ENCODE measurements at places on chromosomes 3 and 15.

- DNase-seq: no peak
Measured at GRCh38 chr3:143122608-143123352, 3.2 kb downstream of the CHST2 start.

DNA sequence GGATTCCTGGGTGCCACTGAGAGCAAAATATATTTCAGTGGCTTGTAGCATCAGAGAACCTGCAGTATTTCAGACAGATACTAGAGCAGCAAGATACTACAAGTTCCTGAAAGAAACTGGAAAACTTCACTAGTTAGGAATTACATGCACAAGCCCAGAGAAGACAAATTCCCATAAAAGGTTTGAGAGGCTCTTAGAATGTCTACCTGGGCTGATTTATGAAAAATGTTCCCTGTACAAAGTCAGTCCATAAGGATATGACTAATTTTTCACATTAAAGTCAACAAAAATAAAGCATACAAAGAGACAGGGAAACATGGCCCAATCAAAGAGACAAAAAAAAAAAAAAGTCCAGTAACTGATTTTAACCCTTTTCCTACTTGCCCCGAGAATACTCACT, 302.6 kb downstream of the POLQ start:
- no peak for DNase-seq

DNA sequence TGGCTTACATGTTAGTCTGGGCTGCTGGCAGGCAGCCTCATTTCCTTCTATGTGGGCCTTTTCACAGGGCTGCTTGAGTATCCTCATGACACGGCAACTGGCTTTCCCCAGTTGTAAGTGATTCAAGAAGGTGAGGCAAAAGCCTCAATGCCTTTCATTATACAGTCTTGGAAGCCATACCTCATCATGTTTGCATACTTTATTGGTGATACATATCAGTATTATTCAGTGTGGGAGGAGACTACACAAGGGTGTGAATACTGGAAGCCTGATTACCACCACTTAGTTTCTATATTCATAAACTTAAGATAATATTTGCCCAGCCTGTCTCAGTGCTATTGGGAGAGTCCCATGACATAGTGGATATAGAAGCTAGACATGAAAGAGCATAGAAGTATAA, 346.8 kb downstream of the SOX2 start:
- DNase-seq: no peak

GRCh38 chr3:134339331-134339730, 34.9 kb downstream of the AMOTL2 start:
- no peak for DNase-seq

DNA sequence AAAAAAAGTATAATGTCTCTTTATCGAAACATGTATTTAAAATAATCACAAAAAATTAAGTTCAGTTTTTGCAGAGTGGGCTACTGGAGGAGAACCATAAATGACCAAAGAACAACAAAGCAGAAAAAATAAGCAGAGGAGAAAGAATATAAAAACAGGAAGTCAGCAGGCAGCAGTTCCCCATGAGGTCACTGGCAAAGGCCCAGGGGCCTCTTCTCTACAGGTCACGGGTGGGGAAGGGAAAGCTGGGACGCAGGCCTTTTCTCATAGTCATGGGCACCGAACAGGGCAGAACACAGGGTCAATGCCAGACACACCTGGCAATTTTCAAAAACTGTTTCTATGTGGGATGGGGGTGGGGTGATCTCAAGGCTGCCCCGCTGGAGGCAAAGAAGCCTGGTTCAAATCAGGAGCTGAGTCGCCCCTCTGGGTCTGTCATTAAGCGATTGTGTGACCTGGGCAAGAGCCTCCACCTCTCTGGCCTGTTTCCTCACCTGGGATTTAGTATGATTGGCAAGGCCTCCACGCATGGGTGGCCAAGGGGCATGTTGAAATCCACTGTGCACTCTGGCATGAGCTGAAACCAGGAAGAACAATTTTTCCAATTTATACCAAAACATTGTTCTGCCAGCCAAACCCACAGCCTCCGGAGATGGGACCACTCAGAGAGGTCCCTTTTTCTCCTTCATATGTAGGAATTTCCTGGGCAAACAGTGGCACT, 43.8 kb upstream of the UACA start:
- no peak for DNase-seq

DNA sequence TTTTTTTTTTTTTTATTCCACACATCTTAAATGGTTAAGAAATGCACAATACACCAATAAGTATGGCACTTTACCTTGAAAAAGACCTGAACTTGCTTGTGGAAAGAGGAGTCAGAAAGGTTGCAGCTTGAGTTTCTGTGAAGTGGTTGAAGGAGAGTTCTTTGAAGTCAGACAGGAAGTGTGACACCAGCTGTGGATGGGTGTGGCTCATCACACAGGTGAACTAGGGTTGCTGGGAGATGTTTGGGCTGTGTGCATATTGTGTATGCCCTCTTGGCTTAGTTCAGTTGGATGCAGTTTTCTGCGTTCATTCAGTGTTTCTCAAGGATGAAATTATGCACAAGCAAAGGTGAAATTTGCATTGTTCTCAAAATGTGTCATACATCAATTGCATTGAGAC, 6.3 kb downstream of the AEN start:
- DNase-seq: peak; percentile 41

DNA sequence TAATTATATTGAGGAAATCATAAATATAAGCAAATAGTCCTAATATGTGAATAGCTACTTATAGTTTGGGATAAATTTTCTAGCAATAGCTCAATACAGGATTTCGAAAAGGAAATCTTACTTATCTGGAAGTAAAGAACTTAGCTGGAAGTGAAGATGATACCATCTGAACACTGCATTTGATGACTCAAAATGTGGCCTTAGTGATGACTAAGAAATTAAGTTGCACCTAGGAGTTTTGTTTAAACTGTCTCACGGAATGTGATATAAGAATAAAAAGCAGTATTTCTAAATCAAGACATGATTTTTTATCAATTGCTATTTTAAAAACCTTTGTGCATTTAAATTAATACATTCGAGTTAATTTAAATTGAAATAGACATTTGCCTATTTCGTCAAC, 91.2 kb downstream of the EOMES start:
- no peak for DNase-seq

DNA sequence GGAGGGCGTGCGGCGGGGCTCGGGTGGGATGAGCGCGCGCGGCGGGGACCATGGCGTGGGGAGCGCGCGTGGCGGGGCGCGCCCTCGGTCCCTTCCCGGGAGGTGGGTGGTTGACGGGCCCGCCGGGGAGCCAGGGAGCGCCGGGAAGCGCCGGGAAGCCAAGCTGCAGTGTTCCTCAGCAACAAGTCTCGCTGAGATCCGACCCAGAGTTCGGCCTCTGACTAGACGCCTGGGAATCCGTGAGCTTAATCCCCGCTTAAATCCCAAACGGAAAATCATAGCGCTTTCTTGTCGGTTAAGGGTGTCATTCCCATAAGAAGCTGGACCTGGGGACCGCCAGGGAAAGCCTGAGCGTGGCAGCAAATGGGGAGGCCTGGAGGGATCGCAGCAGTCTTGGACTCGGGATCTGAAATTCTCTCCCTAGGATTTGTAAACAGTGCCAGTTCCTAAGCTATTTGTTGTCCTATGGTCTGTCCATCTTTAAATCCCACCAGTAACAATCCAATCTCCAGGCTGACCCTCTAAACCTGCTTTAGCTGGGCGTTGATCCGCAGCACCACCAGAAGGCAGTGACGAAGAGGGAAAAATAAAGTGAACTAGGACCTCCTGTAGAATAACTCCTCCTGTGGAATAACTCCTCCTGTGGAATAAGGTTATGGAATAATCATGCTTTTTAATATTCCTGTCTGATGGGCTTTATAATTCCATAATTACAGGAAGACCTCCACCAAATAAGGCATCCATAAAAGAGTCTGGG, 570 bp upstream of the NEDD4 start:
- DNase-seq: no peak

DNA sequence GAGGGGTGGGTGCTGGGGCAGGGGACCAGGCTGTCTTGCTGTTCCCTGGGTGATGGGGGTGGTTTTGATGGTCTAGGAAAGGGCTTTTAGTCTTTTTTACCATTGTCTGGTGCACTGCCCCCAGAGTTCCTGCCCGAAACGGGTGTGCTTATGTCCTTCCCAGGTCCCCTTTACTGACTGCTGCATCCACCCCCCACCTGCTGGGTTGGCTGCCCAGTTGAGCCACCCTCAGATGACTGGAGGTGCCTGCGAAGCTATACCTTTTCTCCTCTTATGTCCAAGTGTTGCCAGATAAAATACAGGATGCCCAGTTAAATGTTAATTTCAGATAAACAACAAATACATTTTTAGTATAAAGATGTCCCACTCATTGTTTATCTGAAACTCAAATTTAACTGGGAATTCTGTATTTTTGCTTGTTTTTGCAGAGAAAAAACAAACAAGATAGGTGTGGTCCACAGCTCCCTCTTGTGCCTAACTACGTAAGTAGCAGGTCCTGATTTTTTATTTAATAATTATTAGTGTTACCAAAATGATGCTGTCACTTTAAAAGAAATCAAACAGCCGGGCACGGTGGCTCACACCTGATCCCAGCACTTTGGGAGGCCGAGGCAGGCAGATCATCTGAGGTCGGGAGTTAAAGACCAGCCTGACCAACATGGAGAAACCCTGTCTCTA, 6.1 kb upstream of the RPP14 start:
- DNase-seq: peak; percentile 48

DNA sequence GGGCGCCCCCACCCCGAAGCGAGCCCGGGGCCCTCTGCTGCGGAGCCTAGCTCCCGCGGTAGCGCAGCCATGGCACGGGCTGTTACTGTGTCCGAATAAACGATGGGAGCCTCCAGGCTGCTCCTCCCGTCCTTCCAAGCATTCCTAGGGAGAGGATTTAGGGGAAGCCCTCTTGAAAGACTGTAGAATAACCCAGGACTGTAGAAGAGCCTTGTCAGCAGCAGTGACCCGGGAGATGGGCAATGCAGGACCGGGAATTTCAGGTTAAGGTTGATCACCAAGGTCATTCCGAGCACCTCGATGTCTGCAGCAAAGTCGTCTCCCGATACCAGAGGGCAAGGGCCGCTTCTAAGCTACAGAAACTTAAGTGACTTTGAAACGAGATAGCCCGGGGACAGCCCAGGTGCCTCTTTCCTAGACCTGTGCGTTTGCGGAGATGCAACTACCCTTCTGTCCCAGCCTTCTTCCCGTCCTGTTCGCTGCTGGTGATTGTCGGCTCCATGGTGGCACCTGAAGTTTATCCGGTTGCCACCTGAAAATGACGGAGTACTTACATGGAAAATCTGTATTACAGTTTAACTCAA, 753 bp upstream of the MYO5A start:
- DNase-seq: no peak

GRCh38 chr15:101491734-101492640, 2.5 kb upstream of the PCSK6 start:
- DNase-seq: no peak

GRCh38 chr3:171591070-171591469, 130.9 kb upstream of the TNIK start:
- DNase-seq: peak; percentile 4

DNA sequence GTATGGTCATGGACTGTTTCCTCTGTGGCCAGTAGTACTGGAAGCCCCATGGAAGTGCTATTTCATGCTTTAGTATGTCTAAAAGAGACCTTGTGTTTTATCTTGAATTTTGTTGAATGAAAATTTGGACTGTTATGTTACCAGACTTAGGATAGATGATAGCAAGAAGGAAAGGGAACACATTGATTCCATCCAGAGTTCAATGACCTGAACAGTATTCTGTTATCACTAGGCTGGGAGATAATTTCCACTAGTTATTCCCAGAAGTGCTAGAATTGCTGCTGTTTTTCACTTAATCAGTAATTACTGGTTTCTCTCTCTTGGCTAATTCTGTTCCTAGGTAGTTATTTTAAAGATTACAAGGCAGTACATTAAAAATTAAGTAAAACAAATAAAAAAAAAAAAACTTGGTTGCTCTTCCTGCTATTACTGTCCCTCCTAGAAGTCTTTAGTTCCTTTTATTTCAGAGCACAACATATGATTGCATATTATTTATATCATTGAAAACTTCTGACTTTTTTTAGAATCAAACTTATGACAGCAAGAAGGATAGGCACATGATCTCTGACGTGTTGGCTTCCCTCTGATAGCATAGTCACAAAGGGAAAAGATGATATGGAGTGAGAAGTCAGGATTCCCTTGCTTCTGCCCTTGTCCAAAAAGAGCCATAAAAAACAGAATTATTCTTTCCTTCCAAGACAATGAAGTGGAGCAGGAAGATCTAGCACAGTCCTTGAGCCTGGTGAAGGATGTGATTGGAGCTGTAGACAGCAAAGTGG, 72.2 kb downstream of the KLHL25 start:
- no peak for DNase-seq

GRCh38 chr3:28590216-28590615, 241.6 kb upstream of the AZI2 start:
- DNase-seq: no peak

- DNase-seq: peak; percentile 41
Measured at GRCh38 chr3:138941259-138941885, 5.6 kb downstream of the FOXL2 start.

DNA sequence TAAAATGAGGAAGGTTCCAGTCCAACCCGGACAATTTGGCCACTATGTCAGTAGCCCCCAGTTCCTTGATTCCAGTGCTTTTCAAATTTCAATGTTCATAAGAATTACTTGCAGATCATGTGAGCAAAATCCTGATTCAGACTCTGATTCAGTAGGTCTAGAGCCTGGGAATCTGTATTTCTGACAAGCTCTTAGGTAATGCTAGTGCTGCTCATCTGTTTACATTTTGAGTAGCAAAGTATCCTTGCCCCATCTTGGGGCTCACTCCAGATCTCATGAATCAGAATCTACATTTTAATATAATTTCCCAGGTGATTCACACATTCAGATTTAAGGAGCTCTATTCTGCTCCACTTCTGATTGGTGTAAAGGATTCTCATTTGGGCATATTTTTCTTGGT, 142.0 kb downstream of the NAALADL2 start:
- DNase-seq: no peak

All from erythroblast (primary cell).